Kidney (tissue), 22 donors: ENCODE measurements at places on chromosomes 12 and 14. TPM values are rescaled to one million over a fixed set of nuclear protein-coding genes. Genes with fewer than 3 reads are reported as not detected.

Gene SLCO1B3
- total RNA-seq, result not detected

Gene RAD51AP1
- total RNA-seq, result 2.9 TPM

Gene BIN2
- 15.6 TPM for total RNA-seq

Gene ZDHHC22
- not detected for total RNA-seq

Gene OTOGL
- 0.47 TPM for total RNA-seq
